ENCODE measurements at places on chromosomes 12 and 14. TPM values are rescaled to one million over a fixed set of nuclear protein-coding genes. Genes with fewer than 3 reads are reported as not detected.

The SLC6A13 gene
- total RNA-seq = not detected

The DDIT3 gene
- 15.1 TPM for total RNA-seq

The PCED1B gene
- not detected for total RNA-seq

The CAPZA3 gene
- not detected for total RNA-seq

The KRT77 gene
- total RNA-seq = not detected

The DCAF4 gene
- total RNA-seq = 17.1 TPM

The AHSA1 gene
- total RNA-seq = 193 TPM

The ANG gene
- 6.1 TPM for total RNA-seq

The PSME1 gene
- 311 TPM for total RNA-seq

The MYH7 gene
- total RNA-seq = not detected

The STAT2 gene
- 50.8 TPM for total RNA-seq

The WSCD2 gene
- total RNA-seq = not detected

The APAF1 gene
- 30.0 TPM for total RNA-seq

The CLBA1 gene
- 3.0 TPM for total RNA-seq

The RIN3 gene
- total RNA-seq = 5.0 TPM

The KCNC2 gene
- total RNA-seq = not detected

The ASIC1 gene
- total RNA-seq = 1.9 TPM

The KRT79 gene
- not detected for total RNA-seq

The KRT6C gene
- not detected for total RNA-seq

The OTOGL gene
- total RNA-seq = 0.10 TPM

The TMEM229B gene
- 6.9 TPM for total RNA-seq

The RDH16 gene
- total RNA-seq = not detected

The NFE2 gene
- not detected for total RNA-seq

The KRT85 gene
- total RNA-seq = not detected

The OAS3 gene
- total RNA-seq = 94.5 TPM

The KERA gene
- not detected for total RNA-seq

The RPS6KL1 gene
- 11.1 TPM for total RNA-seq

The GPRC5D gene
- total RNA-seq = not detected

The PTCSC3 gene
- not detected for total RNA-seq

The PUS7L gene
- 11.1 TPM for total RNA-seq

The KRT83 gene
- total RNA-seq = not detected

The CLEC14A gene
- total RNA-seq = 167 TPM

Measured in mammary microvascular endothelial cell (primary cell).